Lower leg skin (tissue), 4 donors: ENCODE measurements at places on chromosomes 2 and 18. TPM values are rescaled to one million over a fixed set of nuclear protein-coding genes. Genes with fewer than 3 reads are reported as not detected.

LYPD1 gene
- total RNA-seq, result not detected

INHBB gene
- total RNA-seq, result 47.9 TPM

GRCh38 chr18:62486290-62486964 is 36.4 kb upstream of the ZCCHC2 start:
- DNase-seq, result peak; percentile 27

GALR1 gene
- total RNA-seq, result not detected

- DNase-seq, result no peak
Observed at GRCh38 chr2:236172255-236173035, 4.3 kb upstream of the GBX2 start.

DNA sequence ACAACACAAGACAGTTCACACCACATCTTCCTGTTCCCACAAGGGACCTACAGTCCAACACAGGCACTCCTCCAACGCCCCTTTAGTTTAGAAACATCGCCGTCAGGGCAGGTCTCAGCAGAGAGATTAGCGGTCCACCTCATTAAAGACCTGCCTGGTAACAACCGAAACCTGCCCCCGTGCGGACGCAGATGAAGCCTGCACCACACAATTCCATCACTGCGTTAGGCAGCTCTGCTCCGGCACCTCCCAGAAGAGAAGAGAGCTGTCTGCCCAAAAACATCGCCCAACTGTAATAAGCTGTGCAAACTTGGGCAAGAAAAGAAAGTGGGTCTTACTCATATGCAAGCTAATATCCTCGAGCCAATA is 32.7 kb downstream of the ZNF516 start:
- no peak for DNase-seq

GRCh38 chr2:24745825-24746224 is 47.4 kb downstream of the PTRHD1 start:
- no peak for DNase-seq

- DNase-seq, result no peak
Observed at GRCh38 chr18:76394780-76395476, 100.1 kb downstream of the ZNF516 start.

DNA sequence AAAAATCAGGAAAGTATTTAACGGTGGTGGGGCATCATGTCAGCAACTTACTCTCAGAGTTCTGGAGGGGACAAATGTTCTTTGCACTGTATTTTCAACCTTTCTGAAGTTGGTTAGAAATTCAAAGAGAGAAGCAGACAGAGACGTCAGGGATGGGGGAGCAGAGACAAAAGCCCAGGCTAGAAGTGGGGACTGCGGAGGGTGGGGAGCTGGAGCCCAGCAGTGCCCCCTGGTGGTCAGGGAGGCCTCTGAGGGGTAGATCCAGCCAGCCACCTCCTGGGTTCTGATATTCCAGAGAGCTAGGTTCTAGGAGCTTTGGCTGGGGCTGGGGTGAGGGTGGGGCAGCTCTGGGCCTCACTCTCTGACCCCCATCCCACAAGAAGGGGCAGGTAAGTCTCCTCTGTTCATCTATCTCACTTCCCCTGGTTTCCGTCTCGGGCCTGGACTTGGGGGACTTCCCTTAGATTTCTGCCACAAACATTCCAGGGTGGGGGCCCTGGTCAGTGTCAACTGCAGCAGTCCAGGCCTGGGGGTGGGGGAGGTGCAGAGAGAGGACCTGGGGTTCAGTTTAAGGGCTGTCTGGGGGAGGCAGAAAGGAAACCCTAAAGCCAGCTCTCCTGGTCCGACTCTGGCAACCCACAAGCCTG is 8.9 kb downstream of the TNS1 start:
- no peak for DNase-seq

- DNase-seq, result no peak
Observed at GRCh38 chr2:45943219-45944044, 292.0 kb downstream of the PRKCE start.

TRIM43 gene
- not detected for total RNA-seq

CFAP210 gene
- not detected for total RNA-seq

GRCh38 chr18:7520200-7520785 is 46.8 kb upstream of the PTPRM start:
- DNase-seq, result no peak

- DNase-seq, result no peak
Observed at GRCh38 chr2:52695731-52696130, 1071.9 kb upstream of the CHAC2 start.

DNA sequence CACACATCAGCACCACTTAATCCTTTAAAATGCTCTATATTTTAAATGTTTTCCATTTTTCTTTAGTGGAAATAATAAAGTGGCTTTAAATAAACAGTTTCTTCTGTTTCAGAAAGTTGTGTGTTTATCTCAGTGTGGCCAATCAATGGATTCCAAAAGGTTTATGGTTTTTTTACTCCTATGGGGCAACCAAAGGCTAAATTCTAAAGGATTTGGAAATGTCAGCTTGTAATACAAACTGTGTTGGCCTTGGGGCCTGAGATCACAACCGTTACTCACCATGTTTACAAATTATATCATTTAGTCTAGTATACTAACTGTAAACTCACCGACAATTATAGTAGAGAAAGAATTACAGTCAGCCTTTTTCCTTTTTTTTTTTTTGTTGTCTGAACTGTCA is 827.2 kb downstream of the EPHA4 start:
- DNase-seq, result no peak

- no peak for DNase-seq
Observed at GRCh38 chr2:527581-527980, 149.6 kb downstream of the TMEM18 start.

DNA sequence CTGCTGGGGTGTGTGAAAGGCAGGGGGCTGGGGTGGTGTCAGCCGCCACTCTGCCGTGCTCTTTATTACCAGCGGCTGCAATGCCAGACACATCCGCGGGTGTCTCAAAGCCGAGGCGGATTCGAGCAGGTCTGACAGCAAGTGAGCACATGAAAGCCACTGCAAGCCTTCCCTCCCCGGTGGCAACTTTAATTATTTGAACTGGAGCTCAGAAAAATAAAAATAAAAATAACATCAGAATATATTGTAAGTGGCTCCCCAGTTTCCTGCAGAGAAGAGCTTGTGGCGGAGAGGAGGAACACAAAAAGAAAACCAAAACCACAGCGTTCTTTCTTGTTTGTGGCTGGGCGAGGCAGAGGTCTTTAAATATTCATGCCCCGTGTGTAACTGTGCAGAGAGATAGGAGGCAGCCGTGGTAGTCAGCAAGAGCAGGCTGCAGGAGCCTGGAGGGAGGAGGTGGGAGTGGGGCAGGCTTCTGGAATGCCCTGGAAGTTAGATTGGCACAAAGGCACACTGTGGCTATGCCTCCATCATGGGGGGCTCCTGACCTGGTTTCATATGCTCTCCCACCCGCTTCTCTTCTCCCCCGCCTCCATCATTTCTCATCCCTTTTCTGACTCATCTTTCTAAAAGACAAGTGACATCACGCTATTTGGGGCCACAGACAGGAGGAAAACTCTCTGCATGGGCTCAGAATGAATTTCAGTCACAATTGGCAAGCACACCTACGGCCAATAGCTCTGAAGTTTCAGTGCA is 199.8 kb downstream of the CLIP4 start:
- no peak for DNase-seq

DNA sequence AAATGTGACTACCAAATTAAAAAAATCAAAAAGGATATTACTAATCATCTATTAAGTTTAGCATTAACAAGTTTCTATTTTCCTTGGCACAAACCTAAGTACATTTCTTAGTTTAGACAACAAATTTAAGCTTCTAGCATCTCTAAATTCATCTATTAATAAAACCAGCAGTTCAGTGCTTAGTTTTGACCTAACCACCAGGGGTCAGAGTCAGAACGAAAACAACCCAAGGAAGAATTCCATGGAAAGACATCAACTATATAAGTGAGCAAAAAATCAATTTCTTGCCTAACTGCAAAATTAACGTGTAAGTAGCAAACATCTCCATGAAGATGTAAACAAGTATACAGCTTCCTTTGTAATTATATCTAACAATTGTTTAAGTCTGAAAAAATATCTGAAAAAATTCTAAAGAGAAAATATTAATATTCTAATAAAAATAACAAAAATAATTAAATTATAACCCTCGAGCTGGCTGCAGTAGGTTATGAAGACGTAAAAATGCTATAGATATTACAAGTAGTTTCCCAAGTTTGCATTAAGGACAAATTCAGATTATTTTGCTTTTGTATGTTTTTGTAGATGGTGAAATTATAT is 83.7 kb downstream of the CERKL start:
- no peak for DNase-seq
